ENCODE measurements at places on chromosomes 16 and 17. TPM values are rescaled to one million over a fixed set of nuclear protein-coding genes. Genes with fewer than 3 reads are reported as not detected.

DNA sequence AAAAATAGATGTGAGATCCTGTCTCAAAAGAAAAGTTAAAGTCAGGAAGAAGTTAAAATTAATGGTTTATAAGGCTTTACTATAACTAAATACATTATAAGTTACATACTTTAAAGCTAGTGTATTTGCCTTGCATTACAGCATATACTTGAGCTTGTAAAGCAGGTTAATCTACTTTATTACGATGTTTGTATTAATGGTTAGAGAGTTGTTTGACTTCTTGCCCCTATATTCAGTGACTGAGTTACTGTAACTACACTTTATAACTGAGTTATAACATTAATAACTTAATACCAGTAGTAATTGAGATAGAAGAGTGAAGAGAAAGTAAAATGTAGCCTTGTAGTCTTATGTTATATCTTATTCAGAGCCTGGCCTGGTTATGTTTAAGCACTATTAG is 22.9 kb downstream of the CLTC start:
- H3K27me3 ChIP-seq: no peaks in the 10 kb centered on the region
- H3K4me1 ChIP-seq: peaks cover 71% of the 10 kb centered on the region
- H3K36me3 ChIP-seq: no peaks in the 10 kb centered on the region
- no peak overlapping the region for H3K27ac ChIP-seq
- H3K4me3 ChIP-seq: no peak overlapping the region

DNA sequence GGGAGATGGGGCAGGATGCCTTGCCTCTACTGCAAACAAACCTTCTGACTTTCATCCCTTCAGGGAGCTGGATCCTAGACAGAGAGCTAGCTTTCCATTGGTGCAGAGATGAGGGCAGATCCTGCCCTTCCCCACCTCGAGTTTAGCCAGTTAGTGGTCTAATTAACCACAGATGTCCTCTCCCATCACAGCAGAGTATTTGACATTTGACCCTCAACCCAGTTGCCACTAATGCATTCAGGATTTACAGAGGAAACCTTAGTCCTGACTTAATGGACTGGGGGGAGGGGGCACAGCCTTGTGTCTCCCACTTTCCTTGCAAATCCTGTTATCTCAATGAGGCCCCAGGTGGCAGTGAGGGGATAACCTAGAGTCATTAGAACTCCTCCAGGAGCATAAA is 10.2 kb downstream of the PIP4K2B start:
- H3K4me1 ChIP-seq: no peaks in the 10 kb centered on the region
- peak overlapping the region; percentile 61 for H3K27ac ChIP-seq
- H3K4me3 ChIP-seq: no peak overlapping the region
- H3K36me3 ChIP-seq: peaks cover 2% of the 10 kb centered on the region

GRCh38 chr17:45298546-45299285 is 18.1 kb downstream of the MAP3K14 start:
- peak overlapping the region; percentile 54 for H3K27ac ChIP-seq
- no peak for DNase-seq
- H3K4me1 ChIP-seq: peaks cover 98% of the 10 kb centered on the region
- no peaks in the 10 kb centered on the region for H3K27me3 ChIP-seq
- H3K36me3 ChIP-seq: no peaks in the 10 kb centered on the region

DNA sequence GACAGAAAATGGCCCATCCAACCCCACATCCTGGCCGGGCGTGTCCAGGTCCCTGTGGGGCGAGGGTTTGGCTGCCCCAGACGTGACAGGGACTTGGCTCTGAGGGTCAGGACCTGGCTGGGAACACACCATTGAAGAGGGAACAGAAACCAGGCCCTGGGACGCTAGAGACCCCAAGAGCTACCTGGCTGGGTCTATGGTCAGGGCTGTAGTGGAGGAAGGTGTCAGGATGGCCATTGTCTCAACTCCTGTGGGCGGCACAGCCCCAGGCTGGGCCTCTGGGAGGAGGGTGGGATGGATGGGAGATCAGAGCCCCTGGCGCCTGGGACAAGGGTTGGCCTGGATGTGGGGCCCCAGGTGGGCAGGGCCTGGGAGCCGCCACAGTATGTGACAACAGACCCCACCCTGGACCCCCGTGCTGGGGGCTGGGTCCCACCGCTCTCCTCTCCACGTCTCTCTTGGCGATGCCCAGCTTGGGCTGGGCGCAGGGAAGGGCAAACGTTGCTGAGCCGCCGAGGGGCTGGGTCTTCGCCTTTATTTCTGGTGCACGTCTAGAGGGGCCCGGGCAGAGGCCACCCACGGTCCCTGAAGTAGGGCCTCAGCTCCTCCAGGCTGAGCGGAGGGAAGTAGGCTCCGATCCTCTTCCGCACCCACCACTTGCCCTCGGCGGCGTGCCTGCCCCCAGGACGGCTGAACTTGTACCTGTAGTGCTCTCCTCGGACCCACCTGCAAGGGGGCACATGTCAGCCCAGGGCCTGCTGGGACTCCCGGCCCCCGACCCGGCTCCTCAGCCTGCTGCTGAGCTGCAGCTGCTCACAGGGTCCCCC is 53.7 kb upstream of the GNG13 start:
- H3K4me3 ChIP-seq: no peak overlapping the region
- no peaks in the 10 kb centered on the region for H3K36me3 ChIP-seq
- H3K4me1 ChIP-seq: no peaks in the 10 kb centered on the region
- H3K27ac ChIP-seq: no peak overlapping the region
- H3K27me3 ChIP-seq: no peaks in the 10 kb centered on the region

- no peaks in the 10 kb centered on the region for H3K36me3 ChIP-seq
- peaks cover 51% of the 10 kb centered on the region for H3K4me1 ChIP-seq
- H3K4me3 ChIP-seq: peak overlapping the region; percentile 79
- peak overlapping the region; percentile 90 for H3K27ac ChIP-seq
Measured at GRCh38 chr16:30406795-30407101, 658 bp upstream of the ZNF771 start.

- no peaks in the 10 kb centered on the region for H3K36me3 ChIP-seq
- no peaks in the 10 kb centered on the region for H3K27me3 ChIP-seq
- no peak for DNase-seq
- H3K27ac ChIP-seq: no peak overlapping the region
- H3K4me1 ChIP-seq: peaks cover 27% of the 10 kb centered on the region
- no peak overlapping the region for H3K4me3 ChIP-seq
Measured at GRCh38 chr17:76359375-76359774, 5.7 kb upstream of the PRPSAP1 start.

DNA sequence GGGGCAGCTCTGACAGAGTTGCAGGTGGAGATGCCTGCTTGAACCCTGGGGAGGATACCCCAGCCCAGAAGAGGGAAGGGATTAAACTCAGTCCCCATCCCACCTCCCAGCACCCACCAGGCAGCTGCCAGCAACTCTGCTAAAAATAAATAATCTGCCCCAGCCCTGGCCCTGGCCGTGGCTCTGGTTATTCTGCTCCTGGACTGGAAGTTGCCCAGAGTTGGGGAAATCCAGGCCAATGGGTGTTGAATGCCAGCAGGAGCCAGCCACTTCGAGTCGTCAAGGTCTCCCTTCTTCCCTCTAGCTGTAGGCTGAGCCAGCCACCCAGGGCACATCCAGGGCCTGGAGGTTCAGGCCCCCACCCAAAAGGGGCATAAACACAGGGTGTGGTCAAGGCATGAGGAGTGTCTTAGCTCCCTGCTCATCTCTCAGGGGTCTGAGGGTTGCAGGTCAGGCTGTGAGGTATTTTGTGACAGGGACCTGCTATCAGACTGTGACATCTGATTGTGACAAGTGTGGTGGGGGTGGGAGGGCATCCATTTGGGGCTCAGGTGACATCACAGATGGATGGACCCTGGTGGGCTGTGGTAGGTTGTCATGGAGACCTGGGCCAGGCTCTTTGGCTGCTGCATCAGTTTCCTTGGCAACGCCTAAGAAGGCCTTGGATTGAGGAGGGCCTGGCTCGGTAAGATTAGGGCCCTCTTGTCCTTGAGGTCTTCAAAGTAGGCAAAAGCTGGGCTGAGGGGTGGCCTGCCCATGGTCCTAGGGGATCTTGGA is 1.0 kb upstream of the RRAD start:
- no peaks in the 10 kb centered on the region for H3K36me3 ChIP-seq
- H3K27me3 ChIP-seq: no peaks in the 10 kb centered on the region
- no peak overlapping the region for H3K27ac ChIP-seq
- no peak for DNase-seq
- no peak overlapping the region for H3K4me3 ChIP-seq

DNA sequence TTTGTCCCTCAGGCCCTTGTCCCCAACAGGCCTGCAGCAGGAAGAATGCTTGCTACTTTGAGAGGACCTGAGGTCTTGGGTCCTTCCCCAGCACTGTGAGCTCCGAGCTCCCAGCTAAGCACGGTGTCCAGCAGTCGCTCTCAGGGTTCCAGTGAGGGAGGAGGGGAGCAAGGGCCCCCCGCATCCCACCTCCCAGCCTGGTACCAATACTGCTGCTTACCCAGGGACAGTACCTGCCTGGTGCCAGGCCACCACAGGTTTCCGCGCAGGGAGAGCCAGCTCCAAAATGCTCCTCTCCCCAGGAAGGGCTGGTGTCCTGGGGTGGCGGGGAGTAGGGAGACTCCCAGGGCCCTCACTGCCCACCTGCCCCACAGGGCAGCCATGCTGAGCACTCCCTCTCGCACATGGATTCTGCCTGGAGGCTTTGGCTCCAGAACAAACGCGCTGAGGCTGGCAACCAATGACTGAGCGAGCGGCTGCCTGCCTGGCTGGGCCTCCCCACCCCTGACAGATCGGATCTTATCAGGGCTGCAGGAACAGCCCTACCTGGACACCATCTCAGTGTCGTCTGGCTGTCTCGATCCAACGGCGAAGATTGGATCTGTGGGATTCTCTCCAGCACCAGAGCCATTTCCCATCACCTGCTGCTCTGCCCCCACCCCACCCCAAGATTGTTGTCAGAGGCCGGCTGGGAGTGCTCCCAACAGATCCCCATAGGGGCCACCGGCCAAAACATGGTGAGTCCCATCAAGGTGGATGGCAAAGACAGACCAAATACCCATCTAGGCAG is 2.4 kb downstream of the DOK4 start:
- H3K27me3 ChIP-seq: no peaks in the 10 kb centered on the region
- no peak overlapping the region for H3K4me3 ChIP-seq
- peak; percentile 71 for DNase-seq
- H3K36me3 ChIP-seq: no peaks in the 10 kb centered on the region
- H3K4me1 ChIP-seq: peaks cover 20% of the 10 kb centered on the region
- H3K27ac ChIP-seq: no peak overlapping the region

GRCh38 chr17:74198694-74199093 is 4.8 kb upstream of the RPL38 start:
- no peak overlapping the region for H3K27ac ChIP-seq
- H3K4me3 ChIP-seq: no peak overlapping the region
- DNase-seq: no peak
- H3K27me3 ChIP-seq: peaks cover 62% of the 10 kb centered on the region
- peaks cover 36% of the 10 kb centered on the region for H3K4me1 ChIP-seq

GRCh38 chr17:7440834-7441195 is 1.5 kb downstream of the FGF11 start:
- no peak overlapping the region for H3K27ac ChIP-seq
- H3K4me1 ChIP-seq: peaks cover 37% of the 10 kb centered on the region
- H3K4me3 ChIP-seq: no peak overlapping the region

IL4R gene
- 319 TPM for total RNA-seq

DNA sequence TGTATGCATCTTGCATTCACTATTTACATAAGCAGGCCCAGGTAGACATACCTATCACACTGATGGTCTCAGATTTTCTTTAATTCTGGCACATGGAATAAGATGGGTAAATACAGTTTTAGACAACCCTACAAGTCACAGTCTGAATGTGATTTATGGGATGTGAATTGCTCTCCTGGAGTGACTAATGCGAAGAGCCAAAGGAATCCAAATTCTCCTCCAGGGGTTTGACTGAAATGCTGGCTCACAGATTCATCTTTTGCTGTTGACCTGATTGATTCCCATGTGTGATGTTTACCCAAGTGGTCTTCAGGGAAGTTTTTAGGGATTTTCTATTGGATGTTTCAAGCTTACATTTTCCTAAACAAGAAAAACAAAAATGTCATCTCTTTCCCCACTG is 277.9 kb upstream of the MON1B start:
- H3K27ac ChIP-seq: no peak overlapping the region
- no peaks in the 10 kb centered on the region for H3K4me1 ChIP-seq
- no peak overlapping the region for H3K4me3 ChIP-seq
- H3K27me3 ChIP-seq: no peaks in the 10 kb centered on the region
- no peaks in the 10 kb centered on the region for H3K36me3 ChIP-seq

DNA sequence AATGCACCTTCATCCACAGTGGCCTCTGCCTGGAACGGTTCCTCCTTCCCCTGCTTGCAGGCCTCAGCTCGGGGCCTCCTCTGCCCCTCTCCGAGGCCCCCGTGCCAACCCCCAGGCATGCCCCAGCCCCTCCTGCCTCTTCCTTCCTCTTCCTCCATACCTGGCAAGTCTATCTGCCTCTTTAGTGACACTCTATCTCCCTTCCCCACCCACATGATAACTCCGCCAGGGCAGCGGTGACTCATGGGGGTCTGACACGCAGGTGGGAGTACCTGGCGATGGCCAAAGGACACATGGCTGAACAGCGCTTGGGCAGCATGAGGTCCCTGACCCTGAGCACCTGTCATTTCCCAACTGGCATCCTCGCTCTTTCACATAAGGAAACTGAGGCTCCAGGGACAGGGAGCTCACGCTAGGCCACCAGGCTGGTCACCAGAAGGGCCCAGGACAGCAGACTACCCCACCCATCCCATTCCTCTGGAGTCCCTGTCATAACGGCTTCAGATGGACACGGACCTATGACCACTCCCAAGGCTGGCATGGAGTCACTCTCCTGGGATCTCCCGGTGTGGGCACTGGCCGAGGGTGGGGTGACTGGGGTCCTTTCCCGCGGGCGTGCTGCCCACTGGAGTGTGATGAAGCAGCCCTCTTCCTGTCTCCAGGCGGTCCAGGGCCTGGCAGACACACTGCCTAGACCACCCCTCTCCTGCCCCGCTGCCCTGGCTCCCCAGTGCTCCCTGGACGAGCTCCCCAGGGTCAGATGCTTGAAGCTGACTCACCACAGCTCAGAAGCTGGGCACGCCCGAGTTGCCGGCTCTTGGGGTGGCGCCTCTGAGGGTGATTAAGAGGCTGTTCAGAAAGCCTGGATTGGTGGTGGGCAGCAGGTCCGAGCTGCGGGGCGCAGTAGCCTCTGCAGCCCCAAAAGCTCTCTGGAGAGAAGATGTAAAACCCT is 100.6 kb downstream of the ENGASE start:
- no peaks in the 10 kb centered on the region for H3K27me3 ChIP-seq
- H3K27ac ChIP-seq: no peak overlapping the region
- no peak overlapping the region for H3K4me3 ChIP-seq
- no peaks in the 10 kb centered on the region for H3K4me1 ChIP-seq

DNA sequence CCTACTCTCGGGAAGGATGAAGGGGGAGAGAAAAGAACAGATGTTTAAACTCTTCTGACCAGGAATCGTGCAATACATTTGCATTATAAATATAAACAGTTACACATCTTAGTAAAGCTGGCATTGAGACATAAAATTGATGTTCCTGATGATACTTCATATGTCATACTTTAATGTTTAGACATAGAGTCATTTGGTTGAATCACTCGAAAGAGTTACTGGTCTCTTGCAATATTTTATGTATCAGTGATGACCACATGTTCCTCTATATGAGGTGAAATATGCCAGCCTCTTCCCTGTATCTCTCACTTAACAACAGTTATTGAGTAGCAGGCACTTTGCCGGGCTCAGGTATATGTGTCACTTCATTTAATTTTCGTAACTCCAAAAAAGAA is 49.7 kb upstream of the PMFBP1 start:
- H3K27me3 ChIP-seq: no peaks in the 10 kb centered on the region
- H3K4me1 ChIP-seq: no peaks in the 10 kb centered on the region
- no peak overlapping the region for H3K4me3 ChIP-seq
